ENCODE measurements at places on chromosomes 1 and 21.

GRCh38 chr1:228913626-228914414 lies 178.5 kb downstream of the RHOU start:
- no peak for DNase-seq

GRCh38 chr1:2175681-2176454 lies 18.7 kb downstream of the FAAP20 start:
- DNase-seq = no peak

DNA sequence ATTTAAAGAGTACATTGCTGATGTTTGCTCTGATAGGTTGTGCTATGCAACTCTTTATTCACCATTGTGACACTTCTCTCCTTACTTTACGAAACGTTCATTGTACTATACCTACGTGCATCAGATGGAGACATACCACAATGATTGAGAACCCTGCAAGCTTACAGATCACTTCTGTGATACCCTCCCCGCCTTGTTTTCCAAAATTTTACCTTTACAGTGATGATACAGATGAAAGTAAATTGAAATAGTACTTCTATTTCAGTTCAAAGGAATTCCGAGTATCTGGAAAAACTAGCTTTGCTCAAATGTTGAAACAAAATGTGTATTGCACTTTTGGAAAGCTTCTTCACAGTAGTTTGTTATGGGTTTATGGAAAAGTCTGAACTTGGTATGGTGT lies 3.3 kb downstream of the OR14K1 start:
- DNase-seq = no peak

DNA sequence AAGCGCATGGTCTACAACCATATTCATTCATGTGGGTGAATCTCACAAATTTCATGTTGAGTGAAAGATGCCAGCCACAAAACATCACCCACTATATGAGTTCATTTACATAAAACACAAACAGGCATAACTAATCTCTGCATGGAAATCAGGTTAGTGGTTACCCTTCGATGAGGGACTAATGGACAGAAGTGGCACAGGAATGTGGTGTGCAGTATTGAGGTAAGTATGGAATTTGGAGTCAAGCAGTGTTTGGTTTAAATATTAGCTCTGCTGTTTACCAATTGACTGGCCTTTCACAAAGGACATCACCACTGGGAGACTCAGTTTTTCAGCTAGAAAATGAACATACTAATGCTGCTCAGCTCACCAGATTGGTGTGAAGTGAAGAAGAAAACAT lies 24.2 kb downstream of the CCDC185 start:
- no peak for DNase-seq

GRCh38 chr1:115156826-115157468 lies 67.6 kb upstream of the TSPAN2 start:
- DNase-seq = no peak

GRCh38 chr1:4317207-4317606 lies 337.2 kb upstream of the AJAP1 start:
- no peak for DNase-seq
